Articular chondrocyte of knee joint (primary cell): ENCODE measurements at places on chromosomes 13 and 19. TPM values are rescaled to one million over a fixed set of nuclear protein-coding genes. Genes with fewer than 3 reads are reported as not detected.

JAK3 gene
- total RNA-seq: 3.4 and 3.6 TPM in 2 replicates

CABP5 gene
- not detected in 2 replicates for total RNA-seq

CAMSAP3 gene
- not detected in 2 replicates for total RNA-seq

EHD2 gene
- 124 and 147 TPM in 2 replicates for total RNA-seq

FAAP24 gene
- 4.2 and 4.4 TPM in 2 replicates for total RNA-seq

PBX4 gene
- 1.6 and 2.6 TPM in 2 replicates for total RNA-seq

LSR gene
- total RNA-seq: 0.11 and 0.13 TPM in 2 replicates

PHF11 gene
- total RNA-seq: 35.9 and 38.5 TPM in 2 replicates

WBP4 gene
- total RNA-seq: 9.4 and 11.9 TPM in 2 replicates

LSM7 gene
- 63.5 and 98.4 TPM in 2 replicates for total RNA-seq

KL gene
- total RNA-seq: 0.11 and 0.13 TPM in 2 replicates

FGF14 gene
- under 0.01 and 0.11 TPM in 2 replicates for total RNA-seq

SIPA1L3 gene
- total RNA-seq: 17.8 and 18.9 TPM in 2 replicates

FOSB gene
- total RNA-seq: 0.39 and 26.6 TPM in 2 replicates

CALR3 gene
- total RNA-seq: 0.39 TPM in 1 of 2 replicates, not detected in the other

LHB gene
- not detected in 2 replicates for total RNA-seq

FKBP8 gene
- total RNA-seq: 228 and 230 TPM in 2 replicates

PTGIR gene
- total RNA-seq: 3.0 and 4.4 TPM in 2 replicates

NAPSA gene
- 0.13 and 0.22 TPM in 2 replicates for total RNA-seq

SELENOV gene
- not detected in 2 replicates for total RNA-seq

ERICH6B gene
- not detected in 2 replicates for total RNA-seq

TTC9B gene
- not detected in 2 replicates for total RNA-seq

LILRA5 gene
- total RNA-seq: 0.22 TPM in 1 of 2 replicates, not detected in the other

FFAR1 gene
- not detected in 2 replicates for total RNA-seq
